ENCODE measurements at places on chromosomes 6 and 20.

- DNase-seq, result no peak
Observed at GRCh38 chr20:31712564-31713311, 9.9 kb downstream of the BCL2L1 start.

GRCh38 chr6:129607581-129608186 is 102.3 kb downstream of the ARHGAP18 start:
- no peak for DNase-seq

DNA sequence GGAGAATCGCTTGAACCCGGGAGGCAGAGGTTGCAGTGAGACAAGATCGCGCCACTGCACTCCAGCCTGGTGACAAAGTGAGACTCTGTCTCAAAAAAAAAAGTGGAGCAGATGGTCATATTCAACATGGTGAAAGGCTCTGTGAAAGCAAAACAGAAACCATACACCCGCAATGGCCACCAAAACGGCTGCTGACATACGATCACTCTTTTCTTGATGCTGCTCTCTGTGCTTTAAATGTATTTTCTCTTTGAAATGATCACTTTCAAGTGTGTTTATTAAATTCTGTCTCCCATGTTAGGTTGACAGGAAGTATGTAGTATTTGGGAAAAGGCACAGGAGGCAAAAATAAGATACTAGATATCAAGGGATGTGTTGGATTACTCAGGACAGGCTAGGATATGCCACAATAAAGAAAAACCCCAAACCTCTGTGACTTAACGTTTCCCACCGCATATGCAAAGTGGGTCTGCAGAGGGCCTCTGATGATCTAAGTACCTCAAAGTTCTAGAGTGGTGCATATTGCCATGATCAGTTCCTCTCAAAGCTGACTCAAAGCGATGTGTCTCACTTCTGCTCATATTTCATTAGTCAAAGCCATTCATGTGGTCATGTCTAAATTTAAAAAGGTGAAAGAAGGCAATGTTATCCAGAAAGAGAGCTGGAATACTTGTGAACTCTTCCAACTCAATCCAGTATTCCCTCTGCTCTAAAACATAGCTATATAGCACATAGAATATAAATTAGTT is 155.1 kb upstream of the SOX4 start:
- DNase-seq, result peak; percentile 21

GRCh38 chr20:9551808-9552550 is 37.6 kb downstream of the LAMP5 start:
- no peak for DNase-seq

GRCh38 chr20:62030834-62031434 is 34.7 kb downstream of the TAF4 start:
- DNase-seq, result no peak

All from stimulated activated CD4-positive, alpha-beta T cell treated with anti-CD3 and anti-CD28 coated beads, TNF-alpha, amount 100 ng/mL, for 24 hours (primary cell).